NCI-H524 (cell line): ENCODE measurements at places on chromosomes 12 and 14.

- no peak for DNase-seq
Measured at GRCh38 chr12:90618586-90618985, 336.4 kb downstream of the CCER1 start.

GRCh38 chr14:81449576-81449975 is 49.5 kb upstream of the STON2 start:
- no peak for DNase-seq

- peak; percentile 39 for DNase-seq
Measured at GRCh38 chr12:21553329-21553675, 27.2 kb downstream of the SPX start.

- no peak for DNase-seq
Measured at GRCh38 chr14:100131181-100131580, 28.3 kb downstream of the DEGS2 start.

GRCh38 chr12:66196806-66197205 is 7.8 kb downstream of the IRAK3 start:
- DNase-seq = no peak

- DNase-seq = no peak
Measured at GRCh38 chr14:89201645-89202044, 215.4 kb downstream of the FOXN3 start.
